T-cell (primary cell): ENCODE measurements at places on chromosomes 7 and 10. TPM values are rescaled to one million over a fixed set of nuclear protein-coding genes. Genes with fewer than 3 reads are reported as not detected.

Gene CNTNAP2
- total RNA-seq: 0.32 TPM

DNA sequence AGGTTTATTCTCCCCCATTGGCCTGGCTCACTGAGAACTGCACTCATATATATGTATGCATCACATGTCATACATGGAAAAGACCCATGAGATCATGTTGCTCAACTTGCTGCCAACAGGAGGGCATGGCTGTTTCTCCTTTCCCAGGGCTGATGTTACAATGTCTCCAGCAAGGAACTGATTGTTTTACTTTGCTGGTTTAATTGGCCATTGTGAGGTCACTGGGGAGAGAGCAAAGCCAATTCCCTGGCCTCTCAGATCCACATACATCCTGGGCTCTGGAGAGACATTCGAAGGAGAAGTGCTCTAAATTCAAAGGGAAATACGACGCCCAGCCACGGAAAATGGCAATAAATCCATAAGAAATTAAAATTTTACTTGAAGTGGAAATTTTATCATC is 287.8 kb downstream of the WDR11 start:
- H3K27ac ChIP-seq: no peak overlapping the region
- no peaks in the 10 kb centered on the region for H3K36me3 ChIP-seq
- DNase-seq: no peak
- no peaks in the 10 kb centered on the region for H3K27me3 ChIP-seq
- H3K4me3 ChIP-seq: no peak overlapping the region
- H3K4me1 ChIP-seq: no peaks in the 10 kb centered on the region

Gene HHEX
- total RNA-seq: 1.3 TPM

DNA sequence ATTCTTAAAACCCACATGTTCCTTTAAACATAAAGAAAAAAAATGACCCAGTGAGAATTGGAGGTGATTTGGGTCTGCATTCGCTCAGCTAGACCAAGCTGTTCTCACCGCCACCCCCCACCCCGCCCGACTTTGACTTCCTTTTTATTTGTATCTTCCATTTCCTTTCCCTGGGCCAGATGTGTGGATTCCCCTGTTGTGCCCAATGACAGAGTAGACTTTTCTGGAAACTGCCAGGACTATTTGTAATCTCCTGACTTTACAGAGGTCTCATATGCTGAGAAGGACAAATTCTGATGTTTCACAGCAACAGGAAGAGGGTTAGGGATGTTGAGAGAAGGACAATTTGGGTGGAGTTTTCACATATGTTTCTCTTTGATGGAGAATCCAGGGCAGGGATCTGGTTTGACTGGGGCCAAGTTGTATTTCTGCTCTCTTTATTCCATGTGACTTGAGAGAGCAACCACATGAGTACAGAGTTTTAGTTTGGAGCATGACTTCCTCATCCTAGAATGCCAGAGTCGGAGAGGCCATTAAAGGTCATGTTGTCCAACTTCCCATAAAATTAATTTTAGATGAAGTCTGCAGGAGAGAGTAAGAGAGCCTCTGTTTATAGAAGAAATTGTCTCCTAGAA is 1023.2 kb downstream of the LRMDA start:
- H3K4me1 ChIP-seq: no peaks in the 10 kb centered on the region
- H3K36me3 ChIP-seq: no peaks in the 10 kb centered on the region
- no peak overlapping the region for H3K4me3 ChIP-seq
- no peak for DNase-seq

GRCh38 chr7:29216128-29216527 is 21.6 kb downstream of the CHN2 start:
- no peaks in the 10 kb centered on the region for H3K4me1 ChIP-seq
- no peak for DNase-seq
- H3K4me3 ChIP-seq: no peak overlapping the region
- no peaks in the 10 kb centered on the region for H3K36me3 ChIP-seq
- no peaks in the 10 kb centered on the region for H3K27me3 ChIP-seq
